ENCODE measurements at places on chromosomes 7 and 10.

GRCh38 chr10:88154596-88155250 is 291.3 kb downstream of the PTEN start:
- DNase-seq, result no peak

DNA sequence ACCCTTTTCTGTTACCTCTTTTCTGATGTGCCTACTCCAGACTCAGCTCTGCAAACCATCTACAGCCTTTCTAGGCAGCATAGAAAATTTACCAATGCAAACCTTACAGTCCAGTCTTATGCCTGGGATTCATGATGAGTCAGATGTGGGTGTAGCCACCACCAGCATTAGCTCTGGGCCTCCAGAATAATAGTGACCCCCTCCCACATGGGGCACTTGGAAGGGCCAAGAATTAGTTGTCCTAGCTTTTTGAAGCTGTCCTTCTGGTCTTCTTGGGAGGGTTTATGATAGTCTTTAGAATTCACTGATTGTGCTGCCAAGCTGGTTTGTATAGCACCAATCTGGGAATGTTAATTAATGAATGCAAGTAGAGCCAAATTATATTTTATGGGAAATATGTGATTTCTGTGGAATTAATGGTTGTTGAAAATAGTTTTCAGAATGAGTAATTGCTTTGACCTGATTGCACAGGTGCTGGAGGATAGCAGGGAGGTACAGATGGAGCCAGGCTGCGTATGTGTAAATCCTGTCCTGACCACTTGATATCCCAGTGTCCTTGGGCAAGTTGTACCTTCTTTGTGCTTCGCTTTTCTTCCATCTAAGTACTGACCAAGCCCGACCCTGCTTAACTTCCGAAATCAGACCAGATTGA is 94.8 kb downstream of the CPED1 start:
- DNase-seq, result no peak

DNA sequence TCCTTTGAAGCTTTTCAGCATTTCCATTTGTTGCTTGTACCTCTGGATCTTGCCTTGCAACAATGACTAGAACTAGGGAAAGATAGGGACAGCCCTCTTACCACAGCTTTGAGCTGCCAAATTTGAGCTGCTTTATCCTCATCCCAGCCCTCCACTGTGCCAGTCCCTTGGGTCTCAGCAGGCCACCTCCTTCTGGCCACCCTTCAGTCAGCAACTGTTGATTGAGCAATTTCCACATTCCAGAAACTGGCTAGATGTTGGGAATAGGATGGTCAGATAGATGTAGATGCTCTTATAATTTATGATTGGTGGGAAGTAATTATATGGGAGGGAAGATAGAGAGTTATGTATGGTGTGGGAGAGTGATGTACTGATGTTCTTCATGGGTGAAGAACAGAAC is 100.1 kb downstream of the ST7 start:
- DNase-seq, result no peak

GRCh38 chr10:103513380-103514060 is 20.0 kb downstream of the NEURL1 start:
- no peak for DNase-seq

- no peak for DNase-seq
Observed at GRCh38 chr10:78911533-78912340, 157.0 kb upstream of the ZMIZ1 start.

DNA sequence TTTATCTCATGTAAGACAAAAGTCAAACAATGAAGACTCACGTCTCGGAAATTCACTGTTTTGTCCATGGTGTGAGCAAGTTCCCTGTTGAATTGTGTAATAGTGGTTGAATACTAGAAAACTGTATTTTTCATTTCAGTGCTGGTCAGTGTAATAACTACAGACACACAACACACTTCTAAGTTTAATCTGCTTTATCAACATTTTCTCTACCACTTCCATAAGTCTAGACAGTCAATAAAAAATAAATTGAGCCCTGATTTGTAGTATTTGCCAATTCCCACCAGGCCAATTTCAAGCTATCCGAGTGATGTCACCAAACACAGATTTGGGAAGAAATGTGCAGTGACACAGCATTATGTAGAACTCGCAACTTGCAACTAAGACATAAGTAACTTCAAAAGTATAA is 81.9 kb downstream of the GPR141 start:
- DNase-seq, result no peak

GRCh38 chr10:37436357-37436756 is 311.0 kb downstream of the ANKRD30A start:
- no peak for DNase-seq

DNA sequence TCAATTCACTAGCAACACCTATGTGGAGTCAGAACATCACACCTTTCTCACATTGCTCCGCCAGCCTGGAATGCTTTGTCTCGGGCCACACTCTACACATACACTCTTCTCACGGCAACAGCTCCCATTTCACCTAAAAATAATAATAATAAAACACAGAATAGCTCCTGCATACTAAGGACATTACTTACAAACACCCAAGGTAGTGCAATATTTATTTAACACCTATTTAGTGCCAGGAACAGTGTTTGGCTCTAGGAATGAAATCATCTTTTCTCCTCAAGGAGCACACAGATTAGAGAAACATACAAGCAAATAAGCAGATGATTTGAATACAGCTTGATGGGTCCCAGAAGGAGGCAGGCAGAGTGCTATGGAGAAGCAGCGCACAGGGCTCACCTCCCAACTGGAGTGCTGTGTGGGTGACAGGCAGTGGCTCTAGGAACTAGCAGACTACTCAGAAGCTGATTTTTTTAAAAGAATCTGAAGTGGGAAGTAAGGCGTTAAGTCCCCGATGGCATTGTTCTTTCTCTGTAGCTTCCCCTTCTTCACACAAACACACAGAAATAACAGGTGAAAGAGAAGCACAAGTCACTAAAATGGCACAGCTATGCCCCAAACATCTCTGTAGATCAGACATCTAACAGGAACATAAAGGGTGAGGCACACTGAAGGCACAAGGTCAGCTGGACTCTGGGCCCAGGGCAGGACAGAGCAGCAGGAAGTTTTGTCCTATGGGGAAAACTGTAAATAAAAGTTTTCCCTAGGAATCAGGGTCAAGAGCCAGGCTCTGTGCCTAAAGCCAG is 16.7 kb downstream of the USP6NL start:
- DNase-seq, result no peak

- DNase-seq, result no peak
Observed at GRCh38 chr7:99016196-99016595, 127.7 kb downstream of the SMURF1 start.

DNA sequence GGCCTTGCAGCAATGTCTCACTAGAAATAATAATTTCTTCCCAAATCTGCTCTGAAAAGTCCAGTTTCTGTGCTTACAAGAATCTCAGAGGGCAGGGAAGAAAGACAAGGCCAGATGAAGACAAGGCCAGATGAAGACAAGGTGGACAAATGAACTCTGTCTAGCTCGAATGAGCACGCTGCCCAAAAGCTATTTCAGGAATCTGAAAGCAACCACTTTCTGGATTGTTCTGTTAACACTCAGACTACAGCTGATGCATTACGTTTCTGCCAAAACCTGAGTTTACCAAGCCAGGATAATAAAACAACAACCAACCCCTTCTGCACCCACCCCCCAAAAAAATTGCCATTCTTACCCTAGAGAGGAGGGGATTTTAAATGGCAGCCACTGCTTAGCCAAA is 1073.6 kb downstream of the SORCS3 start:
- no peak for DNase-seq

- DNase-seq, result no peak
Observed at GRCh38 chr7:154906736-154907355, 96.1 kb downstream of the PAXIP1 start.

DNA sequence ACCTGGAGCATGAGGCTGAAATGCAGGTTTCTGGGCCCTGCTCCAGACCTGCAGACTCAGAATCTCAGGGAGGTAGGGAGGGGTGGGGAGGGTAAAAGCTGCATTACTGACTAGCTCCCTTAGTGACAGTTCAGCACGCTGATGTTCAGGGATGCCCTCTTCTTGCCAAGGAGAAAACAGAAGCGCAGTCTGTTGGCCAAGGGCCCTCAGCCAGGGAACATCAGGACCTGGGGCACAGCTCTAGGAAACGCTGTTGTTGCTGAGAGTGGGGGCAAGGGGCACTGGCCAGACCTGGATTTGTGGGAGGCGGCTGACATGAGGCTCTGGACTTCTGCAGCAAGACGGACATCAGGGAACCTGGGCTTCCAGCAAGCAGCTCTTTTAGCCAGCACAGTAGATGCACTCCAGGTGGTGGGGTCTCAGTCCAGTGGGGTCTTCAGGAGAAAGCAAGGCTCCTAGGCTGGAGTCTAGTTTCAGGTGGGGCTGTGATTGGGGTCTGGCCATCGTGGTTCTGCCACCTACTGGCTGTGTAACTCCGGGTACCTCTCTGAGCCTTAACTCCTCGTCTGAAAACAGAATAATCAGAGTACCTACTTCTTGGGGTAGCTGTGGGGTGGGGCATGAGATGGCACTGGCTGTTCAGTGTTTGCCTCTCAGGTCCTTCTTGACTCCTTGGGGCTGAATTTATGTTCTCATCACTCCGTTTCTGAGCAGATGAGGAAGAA is 72.9 kb upstream of the PRLHR start:
- no peak for DNase-seq
